ENCODE measurements at places on chromosomes 7 and 10.

- no peak for DNase-seq
These were observed 134.6 kb downstream of the CHRM2 start for GRCh38 chr7:137003086-137003485.

DNA sequence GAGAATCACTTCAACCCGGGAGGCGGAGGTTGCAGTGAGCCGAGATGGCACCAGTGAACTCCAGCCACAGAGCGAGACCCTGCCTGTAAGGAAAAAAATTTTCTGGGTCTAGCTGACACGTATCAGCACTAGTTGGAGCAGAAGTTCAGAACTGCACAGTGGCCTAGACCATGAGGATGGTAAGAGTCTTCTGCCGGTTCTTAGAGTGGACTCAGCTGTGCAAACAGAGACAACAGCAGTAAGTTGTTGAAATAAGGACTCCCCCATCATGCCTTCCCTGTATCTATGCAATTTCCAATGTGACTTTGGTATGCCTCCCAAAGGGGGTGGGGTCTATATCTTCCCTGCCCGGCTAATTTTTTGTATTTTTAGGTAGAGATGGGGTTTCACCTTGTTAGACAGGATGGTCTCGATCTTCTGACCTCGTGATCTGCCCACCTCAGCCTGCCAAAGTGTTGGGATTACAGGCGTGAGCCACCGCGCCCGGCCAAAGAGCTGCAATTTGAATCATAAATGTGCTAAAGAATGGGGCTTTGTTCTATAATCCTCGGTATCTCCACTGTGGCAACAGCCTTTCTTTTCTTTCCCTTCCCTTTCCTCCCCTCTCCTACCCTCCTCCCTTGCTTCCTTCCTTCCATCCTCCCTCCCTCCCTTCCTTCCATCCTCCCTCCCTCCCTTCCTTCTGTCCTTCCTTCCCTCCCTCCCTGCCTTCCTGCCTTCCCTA, 14.5 kb upstream of the RNF216 start:
- no peak for DNase-seq

GRCh38 chr10:55368467-55368866, 567.4 kb upstream of the PCDH15 start:
- DNase-seq = no peak

GRCh38 chr7:100687261-100687660, 6.8 kb downstream of the GIGYF1 start:
- DNase-seq = no peak

DNA sequence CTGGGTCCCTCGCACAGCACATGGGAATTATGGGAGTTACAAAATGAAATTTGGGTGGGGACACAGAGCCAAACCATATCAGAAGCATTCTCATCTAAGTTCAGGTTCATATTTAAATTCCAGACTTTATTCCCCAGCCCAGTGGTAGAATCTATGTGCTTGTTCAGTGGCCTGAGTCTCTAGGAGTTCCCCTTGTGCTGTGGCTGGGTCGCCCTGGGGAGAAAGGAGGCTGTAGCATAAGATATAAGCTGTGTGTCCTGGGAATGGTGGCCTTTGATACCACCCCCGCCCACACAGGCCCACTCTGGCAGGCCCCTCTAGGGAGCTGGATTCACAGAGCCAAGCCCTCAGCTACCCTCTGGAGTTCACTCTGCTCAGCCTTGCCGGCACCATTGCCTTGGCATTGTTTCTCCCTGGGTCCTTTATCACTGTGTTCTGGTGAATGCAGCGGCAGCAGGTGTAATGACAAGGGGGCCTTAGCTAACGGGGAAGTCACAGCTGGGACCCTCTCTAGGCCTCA, 64.2 kb downstream of the MINDY4 start:
- DNase-seq = no peak

DNA sequence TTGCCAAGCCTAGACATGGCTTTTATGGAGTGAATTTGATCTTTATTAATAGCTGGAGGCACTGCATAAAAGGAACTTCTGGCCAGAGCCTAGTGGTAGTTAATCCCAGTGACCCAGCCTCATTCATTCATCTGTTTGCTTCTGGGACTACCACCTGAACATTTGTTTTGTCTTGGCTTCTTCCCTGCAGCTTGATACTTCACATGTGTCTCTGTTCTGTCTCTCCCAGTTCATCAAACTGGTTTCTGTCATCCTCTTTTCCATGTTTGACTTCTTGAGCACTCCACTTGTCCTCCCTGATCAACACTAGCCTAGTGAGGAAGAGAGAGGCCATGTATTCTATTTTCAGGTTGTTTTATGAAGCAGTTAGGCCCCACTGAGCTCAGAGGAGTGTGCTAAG, 163.6 kb downstream of the NRG3 start:
- no peak for DNase-seq

DNA sequence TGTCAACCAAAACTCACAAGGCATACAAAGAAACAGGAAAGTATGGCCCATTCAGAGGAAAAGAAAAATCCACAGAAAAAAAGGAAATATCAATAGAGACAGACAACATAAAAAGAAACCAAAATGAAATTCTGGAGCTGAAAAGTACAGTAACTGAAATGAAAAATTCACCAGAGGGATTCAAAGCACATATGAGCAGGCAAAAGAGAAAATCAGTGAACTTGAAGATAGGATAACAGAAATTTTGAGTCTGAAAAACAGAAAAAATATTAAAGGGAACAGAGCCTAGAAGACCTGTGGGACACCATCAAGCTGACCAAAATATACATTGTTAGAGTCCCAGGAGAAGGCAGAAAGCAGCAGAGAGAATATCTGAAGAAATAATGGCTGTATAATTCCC, 60.6 kb downstream of the XPNPEP1 start:
- no peak for DNase-seq

- DNase-seq = no peak
These were observed 307.9 kb downstream of the PARD3 start for GRCh38 chr10:34507217-34507616.

- no peak for DNase-seq
These were observed 136.8 kb downstream of the PAXIP1 start for GRCh38 chr7:154865984-154866685.

- no peak for DNase-seq
These were observed 806.9 kb upstream of the SORCS1 start for GRCh38 chr10:107971411-107971810.

DNA sequence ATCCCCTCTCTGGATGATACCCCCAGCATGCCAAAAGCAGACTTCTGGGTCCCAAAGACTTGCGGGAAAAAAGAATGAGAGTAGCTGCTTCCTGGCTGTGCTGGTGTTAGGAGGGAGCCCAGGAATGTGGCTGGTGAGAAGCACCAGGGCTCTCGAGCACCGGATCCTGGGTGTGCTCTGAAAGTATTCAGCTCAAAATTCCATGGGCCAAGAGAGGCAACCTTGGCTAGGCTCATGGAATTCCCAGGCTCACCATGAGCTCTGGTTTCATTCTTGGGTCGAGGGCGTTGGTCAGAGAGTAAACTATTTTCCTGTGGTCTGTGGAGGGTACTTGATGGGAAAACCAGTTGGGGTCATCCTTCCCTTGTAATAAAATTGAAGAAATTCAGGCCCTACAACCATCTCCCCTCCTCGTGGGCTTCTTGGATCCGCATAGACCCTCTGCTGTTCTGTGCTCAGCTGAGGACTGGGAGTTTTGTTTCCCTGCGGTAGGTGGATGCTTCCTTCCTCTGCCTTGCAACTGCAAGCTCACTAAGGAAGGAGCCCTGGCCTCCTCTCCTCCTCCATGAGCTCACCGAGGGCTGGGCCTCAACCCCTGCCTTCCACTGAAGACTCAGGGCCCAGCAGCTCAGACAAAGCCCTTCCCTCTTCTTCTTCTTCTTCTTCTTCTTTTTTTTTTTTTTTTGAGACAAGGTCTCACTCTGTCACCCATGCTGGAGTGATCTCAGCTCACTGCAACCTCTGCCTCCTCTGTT, 34.5 kb upstream of the AQP1 start:
- no peak for DNase-seq

DNA sequence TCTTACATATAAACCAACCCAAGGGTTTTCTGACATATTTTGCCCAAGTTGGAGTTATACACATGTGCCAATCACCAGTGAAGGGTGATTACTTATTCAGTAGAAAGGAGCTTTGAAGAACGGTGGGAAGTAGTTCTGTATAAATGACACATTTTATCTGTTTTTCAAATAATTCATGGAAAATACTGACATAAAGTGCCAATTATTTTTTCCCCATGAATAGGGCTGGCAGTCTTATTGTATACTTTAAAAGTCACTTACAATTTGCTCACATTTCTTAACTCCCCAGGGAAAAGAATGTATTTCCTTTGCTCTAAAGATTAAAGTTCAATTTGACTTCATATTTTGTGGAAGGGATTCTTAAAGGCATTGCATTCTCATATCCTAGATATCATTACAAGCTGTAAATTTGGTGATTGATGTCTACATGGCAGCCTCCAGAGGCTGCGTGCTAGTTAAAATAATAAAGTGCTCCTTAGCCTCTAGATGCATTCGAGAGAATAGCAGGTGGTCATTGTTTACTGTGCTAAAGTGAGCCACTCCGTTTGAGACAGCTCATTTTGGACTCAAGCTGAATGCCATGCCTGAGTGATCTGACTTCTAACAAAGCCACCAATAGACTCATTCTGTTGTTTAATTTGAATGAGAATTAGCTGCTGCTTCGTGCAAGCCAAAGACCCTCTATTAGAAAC, 148.8 kb upstream of the NRP1 start:
- no peak for DNase-seq

DNA sequence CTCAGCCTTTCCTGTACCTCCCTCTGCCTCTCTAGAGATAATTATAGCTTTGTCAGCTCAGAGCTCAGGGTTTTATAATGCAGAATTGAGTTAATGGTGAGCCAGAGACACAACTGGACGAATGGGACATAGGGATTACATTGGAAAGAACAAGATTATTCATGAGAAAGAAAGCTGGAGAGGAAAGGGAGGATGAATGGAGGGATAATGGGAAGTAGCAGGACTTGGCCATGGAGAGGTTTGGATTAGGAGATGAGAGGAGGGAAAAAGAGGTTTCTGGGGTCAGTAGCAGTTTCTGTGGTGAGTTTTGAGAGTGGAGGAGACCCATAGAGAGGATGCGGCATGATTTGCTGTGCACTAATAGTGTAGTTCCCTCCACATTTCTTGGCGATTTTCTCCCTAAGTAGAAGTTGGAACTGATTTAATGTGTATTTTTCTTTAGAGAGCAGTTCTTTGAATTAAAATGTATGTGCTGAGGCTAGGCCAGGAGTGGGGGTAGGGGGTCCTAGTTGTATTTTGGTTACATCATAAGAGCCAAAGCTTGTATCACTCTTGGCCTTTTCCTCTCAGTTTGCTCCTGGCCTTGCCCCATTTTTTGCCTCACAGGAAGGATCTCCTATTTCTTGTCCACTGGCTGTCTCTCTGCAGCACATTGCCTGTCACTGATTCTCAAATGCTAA, 107.4 kb downstream of the MKX start:
- DNase-seq = no peak

- no peak for DNase-seq
These were observed 48.8 kb downstream of the RALA start for GRCh38 chr7:39672176-39672575.

DNA sequence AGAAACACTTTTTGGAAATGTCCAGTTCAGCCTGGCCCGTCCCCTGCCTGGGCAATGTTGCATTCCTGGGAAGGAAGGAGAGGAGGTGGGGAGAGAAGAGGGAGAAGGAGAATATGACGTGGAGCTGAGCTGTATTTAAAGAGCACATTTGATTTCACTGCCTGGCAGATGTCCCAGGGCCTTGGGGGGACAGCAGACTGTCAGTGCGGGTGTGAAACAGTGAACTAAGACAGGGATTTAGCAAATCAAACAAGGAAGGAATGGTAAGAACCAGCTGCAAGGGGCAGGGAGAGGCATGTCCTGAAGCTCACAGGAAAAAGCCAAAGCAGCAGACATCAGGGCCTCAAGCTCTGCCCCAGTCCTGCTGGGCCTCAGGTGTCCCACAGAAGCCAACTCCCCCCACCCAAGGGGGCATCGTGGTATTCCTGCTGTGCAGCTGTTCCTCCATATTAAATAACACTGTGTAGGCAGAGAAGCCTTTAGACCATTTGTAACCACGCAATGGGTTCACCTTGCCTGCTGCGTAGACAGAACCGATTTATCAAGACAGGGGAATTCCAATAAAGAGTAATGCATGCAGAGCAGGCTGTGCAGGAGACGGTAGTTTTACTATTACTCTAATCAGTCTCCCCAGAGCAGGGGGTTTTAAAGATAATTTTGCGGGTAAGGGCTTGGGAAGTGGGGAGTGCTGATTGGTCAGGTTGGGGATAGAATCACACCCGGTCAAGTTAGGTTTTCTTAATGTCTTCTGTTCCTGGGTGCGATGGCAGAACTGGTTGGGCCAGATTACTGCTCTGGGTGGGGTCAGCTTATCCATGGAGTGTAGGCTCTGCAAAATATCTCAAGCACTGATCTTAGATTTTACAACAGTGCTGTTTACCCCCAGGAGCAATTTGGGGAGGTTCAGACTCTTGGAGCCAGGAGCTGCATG, 18.3 kb downstream of the LEP start:
- DNase-seq = no peak

- no peak for DNase-seq
These were observed 52.7 kb upstream of the LAMB1 start for GRCh38 chr7:108055611-108056021.

DNA sequence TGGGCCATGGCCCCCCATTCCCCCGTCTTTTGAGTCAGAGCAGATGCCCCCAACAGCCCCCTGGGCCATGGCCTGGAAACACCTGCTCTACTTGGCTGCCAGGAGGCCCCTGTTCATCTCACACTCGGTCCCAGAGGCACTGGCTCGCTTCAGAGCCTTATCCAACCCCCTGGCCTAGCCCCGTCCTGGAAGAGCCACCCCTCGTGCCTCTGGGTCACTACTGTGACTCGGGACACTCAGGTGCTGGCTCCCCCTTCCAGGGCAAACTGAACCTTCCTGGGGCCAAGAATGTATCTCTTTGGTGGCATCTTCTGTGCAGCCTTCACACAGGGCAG, 7.0 kb downstream of the POLR2J start:
- no peak for DNase-seq

GRCh38 chr10:50605269-50605950, 18.3 kb downstream of the SGMS1 start:
- no peak for DNase-seq

GRCh38 chr7:70743531-70744325, 388.2 kb upstream of the GALNT17 start:
- DNase-seq = no peak

GRCh38 chr7:142746264-142746663, 3.0 kb upstream of the PRSS1 start:
- DNase-seq = no peak

GRCh38 chr7:139132887-139133286, 23.4 kb upstream of the ZC3HAV1 start:
- no peak for DNase-seq

DNA sequence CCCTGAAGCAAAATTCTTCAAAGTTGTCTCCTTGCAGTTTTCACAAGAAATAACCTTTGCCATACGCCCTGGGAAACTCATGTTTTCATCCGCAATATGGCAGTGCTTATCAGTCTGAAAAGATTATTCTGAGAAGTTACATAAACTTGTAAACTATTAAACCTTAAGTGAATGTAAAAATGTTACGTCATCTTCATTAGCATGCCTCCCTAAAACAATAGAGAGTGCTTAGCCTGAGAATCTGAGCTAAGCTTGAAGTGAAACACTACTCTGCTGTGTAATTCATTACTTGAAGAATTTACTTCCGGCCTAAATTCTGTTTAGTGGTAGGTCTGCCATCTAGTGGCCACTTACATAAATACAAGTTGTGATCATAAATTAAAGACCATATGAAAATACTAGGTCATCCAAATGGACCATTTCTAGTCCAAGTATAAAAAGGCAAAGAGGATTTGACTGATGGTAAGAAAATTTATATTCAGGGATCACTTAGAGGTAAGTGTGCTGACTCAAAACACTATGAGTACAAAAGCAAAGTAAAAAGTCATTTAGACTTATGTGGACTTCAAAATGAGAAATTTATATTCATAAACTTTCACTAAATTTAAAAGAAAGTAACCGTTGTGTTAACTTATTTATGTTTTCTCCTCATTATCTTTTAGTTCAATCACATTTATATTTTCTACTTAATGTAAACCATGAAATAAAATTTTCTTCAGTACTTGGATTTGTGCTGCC, 745.1 kb upstream of the LRRTM3 start:
- DNase-seq = no peak

Measured in activated naive CD4-positive, alpha-beta T cell treated with Interleukin-2 at 50 U/mL for 16 hours (primary cell).